ENCODE measurements at places on chromosomes 11 and 22.

- no peak for DNase-seq
These were observed 49.8 kb downstream of the SVIP start for GRCh38 chr11:22779850-22780249.

DNA sequence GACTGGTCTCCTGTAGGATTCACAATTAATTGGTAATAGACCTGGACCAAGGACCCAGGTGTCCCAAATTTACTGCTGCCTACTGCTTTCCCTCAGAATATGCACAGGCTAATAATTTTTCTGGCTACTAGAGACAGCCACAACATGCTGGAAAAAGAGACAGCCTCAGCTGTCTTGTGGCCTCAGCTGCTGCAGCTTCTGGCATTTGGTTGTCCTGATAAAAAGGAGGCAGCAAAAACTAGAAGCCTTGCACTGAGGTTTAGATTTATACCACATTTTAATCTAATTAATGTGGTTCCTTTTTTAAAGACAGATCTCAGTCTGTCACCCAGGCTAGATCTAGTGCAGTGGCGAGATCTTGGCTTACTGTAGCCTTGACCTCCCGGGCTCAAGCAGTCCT, 89.8 kb downstream of the BTBD10 start:
- no peak for DNase-seq

DNA sequence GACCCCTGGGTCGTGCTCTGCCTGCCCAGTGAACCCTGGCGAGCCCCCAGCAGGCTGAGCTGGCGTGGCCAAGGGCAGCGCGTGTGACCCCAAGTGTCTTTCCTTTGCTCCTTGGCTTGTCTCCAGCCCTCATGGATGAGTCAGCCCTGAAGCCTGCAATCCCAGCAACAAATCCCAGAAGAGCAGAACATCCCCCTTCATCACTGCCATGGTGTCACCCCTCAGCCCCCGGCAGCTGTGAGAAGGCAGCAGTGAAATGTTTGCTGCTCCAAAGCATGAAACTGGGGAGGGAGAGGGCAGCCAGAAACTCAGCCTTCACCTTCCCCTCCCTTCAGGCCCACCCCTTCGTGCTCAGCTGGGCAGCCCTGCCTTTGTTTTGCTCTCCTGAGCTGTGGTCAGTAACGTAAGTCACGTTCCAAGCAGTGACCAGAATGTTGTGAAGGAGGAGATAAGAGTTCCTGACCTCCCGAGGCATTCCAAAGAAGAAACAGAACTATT, 29.8 kb downstream of the ADAMTS15 start:
- no peak for DNase-seq

DNA sequence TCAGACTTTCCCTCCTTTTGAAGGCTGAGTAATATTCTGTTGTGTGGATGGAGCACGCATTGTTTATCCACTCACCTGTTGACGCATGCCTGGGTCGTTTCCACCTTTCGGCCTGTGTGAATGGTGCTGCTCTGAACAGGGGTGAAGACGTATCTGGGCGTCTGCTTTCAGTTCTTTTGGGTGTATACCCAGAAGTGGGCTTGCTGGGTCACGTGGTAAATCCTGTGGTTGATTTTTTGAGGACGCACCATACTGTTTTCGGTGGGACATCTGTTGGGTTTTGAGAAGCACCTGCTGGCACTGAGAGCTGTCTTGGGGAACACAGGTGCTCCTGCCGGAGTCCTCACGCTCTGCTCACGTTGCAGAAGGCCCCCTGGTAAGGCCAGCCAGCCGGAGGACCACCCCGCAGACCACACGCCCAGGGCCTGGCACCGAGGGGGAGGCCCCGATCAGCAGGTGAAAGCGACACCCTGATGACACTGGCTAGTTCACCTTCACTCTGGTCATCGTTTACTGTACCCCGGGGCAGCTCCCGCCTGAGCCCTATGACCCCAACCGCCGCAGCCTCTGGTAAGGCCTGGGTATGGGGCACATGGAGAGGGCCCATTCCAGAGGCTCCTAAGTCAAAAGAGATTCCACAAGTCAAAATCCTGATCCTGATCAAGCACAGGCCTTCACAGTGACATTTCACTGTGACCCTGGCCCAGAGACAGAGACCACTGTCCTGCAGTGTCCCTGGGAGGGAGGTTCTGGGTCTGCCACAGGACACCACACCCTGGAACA, 54.5 kb upstream of the PRODH start:
- DNase-seq = no peak
